ENCODE measurements at places on chromosomes 13 and 19. TPM values are rescaled to one million over a fixed set of nuclear protein-coding genes. Genes with fewer than 3 reads are reported as not detected.
A peak's percentile ranks its signal among the peaks of the same experiment; 100 is the strongest.

DNA sequence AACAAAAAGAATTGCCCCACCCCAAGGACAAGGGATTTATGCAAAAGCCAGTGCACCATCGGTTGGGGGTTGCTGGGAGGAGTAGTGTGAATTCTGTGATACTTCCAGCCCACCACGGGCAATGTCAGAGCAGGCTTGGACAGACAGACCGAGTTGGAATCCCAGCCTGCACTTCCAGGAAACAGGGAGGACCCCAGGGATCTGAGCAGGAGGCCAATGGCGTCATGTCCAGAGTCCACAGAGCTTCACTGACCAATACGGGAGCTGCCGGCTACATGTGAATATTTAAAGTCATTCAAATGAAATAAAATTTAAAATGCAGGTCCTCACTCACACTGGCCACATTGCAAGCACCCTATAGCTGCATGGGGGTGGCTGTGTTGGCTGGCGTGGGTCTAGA, 10.9 kb downstream of the ZNRF4 start:
- no peak for DNase-seq

DNA sequence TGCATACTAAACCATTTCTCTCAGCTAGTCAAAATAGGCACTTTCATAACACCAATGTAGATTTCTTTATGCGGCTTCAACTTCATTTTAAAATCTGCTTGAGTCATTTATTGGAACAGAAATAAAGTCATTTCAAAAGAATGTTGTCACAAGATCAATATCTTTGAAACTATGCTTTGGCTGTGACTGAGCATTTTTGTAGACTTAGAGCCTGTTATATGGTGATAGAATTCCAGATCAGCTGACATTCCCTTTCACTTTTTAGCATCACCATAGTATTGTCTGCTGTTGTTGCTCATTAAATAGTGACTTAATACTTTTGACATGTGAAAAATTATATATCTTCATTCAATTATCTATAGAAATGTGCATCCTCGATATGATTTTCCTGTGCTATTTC, 279.2 kb upstream of the PRR20A start:
- DNase-seq: no peak

DNA sequence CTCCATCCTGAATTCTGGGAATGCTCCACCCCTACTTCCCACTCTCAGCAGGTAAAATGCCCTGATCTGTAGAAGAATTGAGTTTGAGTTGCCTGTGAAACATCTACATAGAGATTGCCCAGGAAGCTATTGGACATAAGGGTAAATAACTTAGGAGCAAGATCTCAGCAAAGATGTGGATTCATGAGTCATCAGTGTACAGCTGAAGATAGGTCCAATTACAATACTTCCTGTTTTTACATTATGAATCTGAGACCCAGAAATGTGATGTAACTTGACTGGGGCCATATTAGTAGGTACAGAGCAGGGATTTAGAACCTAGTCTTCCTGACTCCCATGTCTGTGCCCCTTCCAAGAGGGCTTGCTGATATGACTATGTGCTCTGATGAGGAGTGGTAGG, 79.4 kb upstream of the FNDC3A start:
- DNase-seq: no peak

- no peak for DNase-seq
These were observed 110.8 kb downstream of the RXFP2 start for GRCh38 chr13:31850041-31850555.

- DNase-seq: peak; percentile 74
These were observed 3.0 kb downstream of the CNFN start for GRCh38 chr19:42386974-42387707.

DNA sequence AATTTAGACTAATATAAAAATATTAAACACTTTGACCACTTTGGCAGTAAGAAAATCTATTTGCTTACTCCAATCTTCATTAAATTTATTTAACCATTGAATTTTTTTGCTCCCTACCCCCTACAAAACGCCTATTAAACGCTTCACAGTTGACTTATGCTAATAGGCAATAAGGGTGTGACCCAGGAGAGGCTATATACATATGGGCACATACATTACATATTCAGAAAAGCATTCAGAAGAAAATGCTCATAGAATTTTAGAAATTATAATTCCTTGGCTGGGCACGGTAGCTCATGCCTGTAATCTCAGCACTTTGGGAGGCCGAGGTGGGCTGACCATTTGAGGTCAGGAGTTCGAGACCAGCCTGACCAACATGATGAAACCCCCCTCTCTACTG, 95.6 kb upstream of the STARD13 start:
- no peak for DNase-seq

The SLC1A6 gene
- not detected for total RNA-seq
